ENCODE measurements at places on chromosomes 6 and 20. TPM values are rescaled to one million over a fixed set of nuclear protein-coding genes. Genes with fewer than 3 reads are reported as not detected.

GINS1 gene
- 1.2 TPM for polyA plus RNA-seq

CCN6 gene
- polyA plus RNA-seq = not detected

MAS1 gene
- polyA plus RNA-seq = not detected

SLC32A1 gene
- polyA plus RNA-seq = not detected

PAK5 gene
- polyA plus RNA-seq = not detected

SMLR1 gene
- not detected for polyA plus RNA-seq

ADGRF5 gene
- polyA plus RNA-seq = not detected

C20orf96 gene
- 1.1 TPM for polyA plus RNA-seq

CGAS gene
- 16.2 TPM for polyA plus RNA-seq

TPBG gene
- polyA plus RNA-seq = not detected

ARMH2 gene
- polyA plus RNA-seq = 0.50 TPM

FOXC1 gene
- not detected for polyA plus RNA-seq

Measured in IgD-negative memory B cell (primary cell).